ENCODE measurements at places on chromosomes 1 and 21.

- peak; percentile 95 for DNase-seq
Measured at GRCh38 chr1:32992489-32993323, 28.1 kb upstream of the RNF19B start.

GRCh38 chr1:197439708-197440280 is 171.7 kb downstream of the CRB1 start:
- DNase-seq, result no peak

DNA sequence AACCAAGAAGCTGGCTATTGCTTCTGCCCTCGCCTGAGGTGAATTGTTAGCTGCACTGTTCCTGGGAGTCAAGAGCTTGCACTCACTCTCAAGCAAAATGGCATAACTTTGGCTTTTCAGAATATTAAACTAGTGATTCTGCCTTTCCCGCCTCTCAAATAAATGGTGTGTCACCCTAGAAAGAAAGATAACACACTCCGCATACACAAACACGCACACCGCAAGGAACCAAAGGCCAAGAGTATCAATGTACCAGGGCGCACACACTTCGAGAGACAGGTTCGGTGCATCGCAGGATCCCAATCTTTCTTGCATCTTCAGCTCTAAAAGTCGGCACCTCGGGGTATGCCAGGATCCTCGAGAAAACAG is 470 bp upstream of the RTCA start:
- DNase-seq, result no peak

GRCh38 chr1:203453016-203453415 is 22.6 kb upstream of the PRELP start:
- DNase-seq, result no peak

GRCh38 chr1:153245466-153245865 is 14.0 kb upstream of the LORICRIN start:
- no peak for DNase-seq

DNA sequence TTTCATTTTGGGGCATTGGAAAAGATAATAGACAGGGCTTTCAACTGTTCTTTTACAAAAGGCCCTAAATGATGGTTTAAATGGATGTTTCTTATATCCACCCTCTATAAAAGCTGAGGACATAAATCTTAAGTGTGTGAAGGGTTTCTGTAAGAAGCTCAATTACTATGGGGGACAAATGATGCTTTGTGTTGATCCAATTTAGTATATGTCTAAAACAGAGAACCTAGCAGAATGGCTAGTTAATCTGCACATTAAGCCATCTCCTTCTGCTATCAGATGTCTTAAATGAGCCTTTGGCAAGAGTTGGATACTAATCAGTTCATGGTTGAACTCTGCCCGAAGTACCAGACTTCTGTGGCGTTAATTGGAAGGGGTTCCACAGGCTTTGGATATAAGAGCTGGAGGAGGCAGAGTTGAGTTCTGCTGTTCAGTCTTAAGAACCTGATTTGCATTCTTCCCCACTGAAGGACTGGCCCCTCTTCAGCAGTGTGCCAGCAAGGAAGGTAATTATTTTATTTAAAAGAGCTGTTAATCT is 43.1 kb downstream of the PTGFRN start:
- DNase-seq, result no peak

- peak; percentile 45 for DNase-seq
Measured at GRCh38 chr1:39892601-39893595, 8.8 kb downstream of the MYCL start.

- no peak for DNase-seq
Measured at GRCh38 chr1:162926906-162927305, 65.9 kb upstream of the CCDC190 start.

DNA sequence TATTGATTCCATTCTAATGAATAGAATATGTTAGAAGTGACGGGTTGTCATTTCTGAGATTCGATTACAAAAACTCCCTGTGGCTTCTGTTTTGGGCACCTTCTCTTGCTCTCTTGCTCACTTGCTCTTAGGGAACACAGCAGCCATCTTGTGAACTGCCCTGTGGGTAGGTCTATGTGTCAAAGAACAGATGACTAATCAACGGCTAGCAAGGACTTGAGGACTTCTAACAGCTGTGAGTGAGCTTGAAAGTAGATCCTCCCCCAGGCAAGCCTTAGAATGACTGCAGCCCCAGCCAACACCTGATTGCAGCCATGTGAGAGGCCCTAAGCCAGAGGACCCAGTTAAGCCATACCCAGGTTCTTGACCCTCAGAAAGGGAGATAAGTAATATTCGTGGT is 49.3 kb downstream of the AZIN2 start:
- no peak for DNase-seq

DNA sequence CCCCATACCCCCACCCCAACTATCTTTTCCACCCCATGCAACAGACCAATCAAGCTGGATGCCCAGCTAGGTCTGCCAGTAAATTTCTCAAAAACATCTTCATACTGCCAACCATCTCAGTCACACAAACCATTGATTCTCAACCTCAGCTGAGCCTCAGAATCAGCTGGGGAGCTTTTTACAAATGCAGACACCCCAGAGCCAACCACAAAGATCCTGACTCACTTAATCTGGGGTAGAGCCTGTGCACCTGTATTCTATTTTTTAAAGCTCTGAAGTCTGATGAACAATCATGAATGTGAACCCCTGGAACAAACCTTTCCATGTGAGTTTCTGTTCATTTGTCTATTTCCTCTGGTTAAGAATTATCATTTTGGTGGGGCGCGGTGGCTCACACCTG is 66.0 kb downstream of the ZNF281 start:
- DNase-seq, result no peak

GRCh38 chr1:207221934-207222351 is 99.5 kb upstream of the CD55 start:
- DNase-seq, result no peak

DNA sequence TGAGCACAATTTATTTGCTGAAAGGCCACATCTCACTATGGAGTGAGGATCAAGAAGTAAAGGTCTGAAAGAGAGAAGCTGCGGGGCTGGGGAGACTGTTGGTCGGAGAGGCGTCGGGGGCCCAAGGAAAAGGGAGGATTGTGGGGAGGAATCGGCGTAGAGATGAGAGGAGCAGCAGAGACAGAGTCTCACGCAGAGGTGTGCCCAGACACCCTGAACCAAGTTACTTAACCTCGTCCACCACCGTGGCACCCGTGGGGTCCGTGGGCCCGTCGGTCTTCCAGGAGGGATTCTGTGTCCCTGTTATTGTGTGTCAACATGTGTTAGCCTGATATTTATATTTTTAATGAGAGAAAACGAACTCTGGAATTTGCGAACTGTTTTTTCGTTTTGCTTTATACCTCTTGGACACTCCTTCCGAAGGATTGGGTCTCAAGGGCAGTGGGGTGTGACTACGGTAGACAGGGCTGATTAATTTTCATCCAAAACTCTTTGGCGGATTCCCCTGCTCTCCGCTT is 3.8 kb upstream of the NBPF1 start:
- no peak for DNase-seq

DNA sequence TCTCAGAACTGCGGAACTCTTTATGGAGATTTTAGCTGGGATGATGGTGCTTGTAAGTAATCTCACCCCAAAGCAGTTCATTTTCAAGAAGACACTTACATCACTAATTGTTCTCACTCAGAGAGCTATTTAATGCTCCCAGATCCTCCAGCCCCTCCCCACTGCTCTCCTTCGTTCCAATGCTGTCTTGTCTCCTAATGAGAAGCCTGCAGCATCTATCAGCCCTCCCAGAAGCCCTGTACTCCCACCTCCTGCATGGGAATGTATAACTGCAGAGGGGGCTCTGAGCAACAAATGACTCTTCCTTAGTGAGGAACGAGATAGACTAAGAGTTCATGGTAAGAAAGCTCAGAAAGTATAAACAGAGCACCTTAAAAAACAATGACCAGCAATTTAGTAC is 377.4 kb upstream of the RUNX1 start:
- DNase-seq, result no peak
